SJCRH30 (cell line): ENCODE measurements at places on chromosomes 12 and 14. TPM values are rescaled to one million over a fixed set of nuclear protein-coding genes. Genes with fewer than 3 reads are reported as not detected.
A peak's percentile ranks its signal among the peaks of the same experiment; 100 is the strongest.

- H3K36me3 ChIP-seq = no peaks in the 10 kb centered on the region
- DNase-seq = no peak
- no peaks in the 10 kb centered on the region for H3K27me3 ChIP-seq
Observed at GRCh38 chr12:91978143-91978542, 167.5 kb downstream of the BTG1 start.

DNA sequence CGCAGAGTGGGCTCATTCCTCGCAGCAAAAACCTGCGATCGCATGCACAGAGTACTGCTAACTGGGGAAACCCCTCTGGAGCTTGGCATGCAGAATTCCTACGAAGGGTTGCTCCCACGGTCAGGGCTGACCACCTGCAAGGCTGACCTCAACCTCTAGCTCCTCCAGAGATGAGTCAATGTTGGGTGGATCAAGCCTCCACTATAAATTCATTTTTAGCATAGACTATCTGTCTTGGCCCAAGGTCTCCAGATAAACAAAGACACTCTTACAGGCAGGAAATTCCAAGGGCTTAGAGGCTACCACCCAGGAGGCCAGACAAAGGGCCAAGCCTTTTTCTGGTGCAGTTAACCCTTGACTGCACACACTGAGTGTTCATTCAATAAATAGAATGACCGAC is 296.5 kb downstream of the TMEM132D start:
- no peak overlapping the region for H3K4me3 ChIP-seq
- H3K36me3 ChIP-seq = no peaks in the 10 kb centered on the region

DNA sequence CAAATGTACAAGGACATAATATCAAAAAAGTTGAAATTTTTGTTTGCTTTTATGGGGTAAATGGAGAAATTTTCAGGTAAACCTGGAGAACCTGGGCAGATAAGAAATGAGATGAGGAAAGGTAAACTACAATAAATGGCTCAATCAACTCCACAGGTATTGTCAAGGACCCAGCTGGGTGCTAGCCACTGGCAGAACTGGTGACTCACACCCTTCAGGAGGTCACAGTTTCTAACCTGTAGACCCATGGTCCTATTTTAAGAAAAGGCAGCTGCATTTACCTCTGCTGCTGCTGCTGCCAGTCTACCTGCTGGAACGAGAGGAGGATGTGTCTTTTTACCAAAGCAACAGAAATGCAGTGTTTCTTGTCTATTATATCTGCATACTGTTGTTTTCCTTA is 226.6 kb downstream of the ALG10B start:
- no peak for DNase-seq
- H3K4me3 ChIP-seq = no peak overlapping the region
- no peaks in the 10 kb centered on the region for H3K4me1 ChIP-seq
- no peak overlapping the region for H3K27ac ChIP-seq
- H3K36me3 ChIP-seq = no peaks in the 10 kb centered on the region

GRCh38 chr12:85076688-85077430 is 40.7 kb downstream of the LRRIQ1 start:
- peaks cover 17% of the 10 kb centered on the region for H3K4me1 ChIP-seq
- peak overlapping the region; percentile 28; the same call in 1 of the 2 replicates for H3K27ac ChIP-seq
- H3K27me3 ChIP-seq = no peaks in the 10 kb centered on the region
- H3K36me3 ChIP-seq = no peaks in the 10 kb centered on the region
- DNase-seq = peak; percentile 44

DNA sequence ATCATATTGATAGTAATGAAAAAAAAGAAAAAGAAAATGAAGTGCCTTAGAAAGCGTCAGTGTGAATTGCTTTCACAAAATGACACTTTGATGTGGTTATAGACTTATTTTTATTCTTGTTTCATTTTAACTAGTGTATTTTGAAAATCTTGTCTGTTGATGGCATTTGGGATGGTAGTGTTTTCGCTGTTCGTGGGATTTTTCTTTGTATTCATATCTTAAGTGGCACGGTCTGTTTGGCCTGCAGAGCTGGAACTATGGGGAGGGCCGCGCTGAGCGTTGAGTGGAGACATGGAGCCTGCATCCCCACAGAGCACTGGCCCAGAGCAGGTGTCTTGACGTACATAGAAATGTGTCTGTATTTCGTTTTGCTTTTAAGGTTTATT is 61.6 kb downstream of the WDR20 start:
- H3K36me3 ChIP-seq = peaks cover 18% of the 10 kb centered on the region
- H3K27me3 ChIP-seq = no peaks in the 10 kb centered on the region

GRCh38 chr14:51616256-51616655 is 35.5 kb upstream of the FRMD6 start:
- H3K4me3 ChIP-seq = no peak overlapping the region
- H3K27me3 ChIP-seq = no peaks in the 10 kb centered on the region
- peak; percentile 43 for DNase-seq
- H3K36me3 ChIP-seq = no peaks in the 10 kb centered on the region

DNA sequence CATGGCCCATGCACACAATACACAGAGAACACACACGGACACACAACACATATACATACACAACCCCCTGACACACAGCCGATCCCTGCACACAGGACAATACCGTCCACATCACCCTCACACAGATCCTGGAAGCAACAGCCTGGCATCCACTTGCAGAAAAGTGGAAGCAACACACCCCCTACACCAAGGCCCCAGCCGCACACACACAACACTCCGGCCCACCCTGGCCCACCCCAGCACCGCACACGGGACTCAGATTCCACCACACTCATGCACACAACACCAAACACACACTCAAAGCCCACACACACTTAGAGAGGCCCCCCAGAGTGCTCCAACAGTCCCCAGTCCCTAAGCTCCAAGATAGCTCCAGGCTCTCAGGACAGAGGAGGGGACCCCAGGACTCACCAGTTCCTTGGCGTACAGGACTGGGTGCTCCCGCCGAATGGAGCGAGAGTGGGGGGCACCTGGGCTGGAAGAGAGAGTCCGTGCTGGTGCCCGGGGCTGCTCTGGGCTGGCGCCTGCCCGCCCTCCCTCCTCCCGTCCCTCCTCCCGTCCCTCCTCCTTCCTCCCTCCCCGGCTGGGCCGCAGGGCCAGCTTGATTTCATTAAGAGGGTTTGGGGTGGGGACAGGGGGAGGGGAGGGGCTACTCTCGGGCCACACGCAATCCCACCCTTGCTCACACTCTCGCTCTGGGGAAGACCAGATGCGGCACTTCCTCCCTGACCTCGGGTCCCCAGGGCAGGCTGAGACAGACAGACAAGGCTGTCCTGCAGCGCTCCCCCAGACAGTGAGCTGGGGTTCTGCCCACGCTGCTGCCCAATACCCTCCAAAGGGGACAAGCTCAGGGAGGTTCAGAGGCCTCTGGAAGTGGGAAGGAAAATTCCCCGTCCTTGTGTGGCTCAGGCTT is at the start of gene TMEM119:
TMEM119 (minus strand) TSS at position 526 of the 913 bp plus-strand sequence. CDS start 5,701 bp downstream, outside the sequence.
- H3K36me3 ChIP-seq = no peaks in the 10 kb centered on the region
- peaks cover 15% of the 10 kb centered on the region; the same call in 1 of the 2 replicates for H3K4me1 ChIP-seq
- no peaks in the 10 kb centered on the region for H3K27me3 ChIP-seq
- H3K27ac ChIP-seq = peak within 1 kb of the TSS; percentile 6; the same call in 1 of the 2 replicates

DNA sequence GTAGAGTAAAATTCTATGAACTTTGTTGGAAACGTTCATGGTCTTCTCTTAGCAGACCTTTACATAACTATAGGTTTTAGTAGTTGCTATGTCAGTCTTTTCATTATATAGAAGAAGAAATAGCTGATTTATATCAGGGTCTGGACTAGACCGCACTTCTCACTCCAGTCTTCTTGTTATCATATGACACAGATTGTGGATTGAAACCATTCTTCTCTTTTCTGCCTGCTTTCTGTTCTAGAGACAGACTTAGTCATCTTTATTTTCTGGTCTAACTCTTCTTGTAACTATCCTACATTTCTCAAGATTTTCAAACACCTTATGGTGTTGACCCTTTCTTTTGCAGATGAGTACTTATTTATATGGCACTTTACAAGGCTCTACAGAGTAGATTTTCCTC is 55.7 kb downstream of the PCNX1 start:
- H3K4me1 ChIP-seq = no peaks in the 10 kb centered on the region
- no peaks in the 10 kb centered on the region for H3K27me3 ChIP-seq
- peaks cover 5% of the 10 kb centered on the region; the same call in 1 of the 2 replicates for H3K36me3 ChIP-seq
- H3K4me3 ChIP-seq = no peak overlapping the region
- DNase-seq = no peak

- H3K27me3 ChIP-seq = no peaks in the 10 kb centered on the region
- no peak for DNase-seq
- H3K27ac ChIP-seq = no peak overlapping the region
- H3K36me3 ChIP-seq = no peaks in the 10 kb centered on the region
Observed at GRCh38 chr14:51548187-51548586, 103.5 kb upstream of the FRMD6 start.

DNA sequence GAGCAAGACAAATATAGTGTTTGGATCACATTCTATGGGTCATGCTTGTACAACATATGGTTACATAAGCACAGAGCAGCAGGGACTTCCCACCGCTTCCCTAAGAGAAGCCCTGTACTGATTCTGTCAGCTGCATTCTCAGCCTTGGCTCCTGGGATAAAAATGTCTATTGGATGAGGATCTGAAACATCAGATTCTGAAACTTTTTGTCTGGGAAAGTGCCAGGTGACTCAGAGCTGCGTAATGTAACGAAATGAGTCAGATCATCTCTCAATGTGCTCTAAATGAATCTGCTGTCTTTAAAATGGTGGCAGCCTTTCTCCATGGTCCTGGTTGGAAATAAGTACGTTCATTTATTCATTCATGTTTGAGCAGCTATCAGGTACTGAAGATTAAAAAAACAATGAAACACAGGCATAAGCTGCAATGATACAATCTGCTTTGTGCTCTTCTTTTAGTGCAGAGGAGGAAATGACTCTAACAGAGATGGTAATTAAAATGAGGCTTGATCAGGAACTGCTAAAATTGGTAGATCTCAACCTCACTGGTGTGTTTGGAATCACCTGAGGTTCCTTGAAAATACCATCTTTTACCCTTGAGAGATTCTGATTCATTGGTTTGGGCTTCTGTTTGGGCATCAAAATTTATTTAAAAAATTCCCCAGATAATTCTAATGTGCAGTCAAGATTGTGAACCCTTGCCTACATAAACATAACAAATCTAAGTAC is 99.1 kb upstream of the NAP1L1 start:
- no peak overlapping the region for H3K4me3 ChIP-seq
- no peaks in the 10 kb centered on the region for H3K36me3 ChIP-seq
- H3K27me3 ChIP-seq = no peaks in the 10 kb centered on the region
- H3K27ac ChIP-seq = no peak overlapping the region

DNA sequence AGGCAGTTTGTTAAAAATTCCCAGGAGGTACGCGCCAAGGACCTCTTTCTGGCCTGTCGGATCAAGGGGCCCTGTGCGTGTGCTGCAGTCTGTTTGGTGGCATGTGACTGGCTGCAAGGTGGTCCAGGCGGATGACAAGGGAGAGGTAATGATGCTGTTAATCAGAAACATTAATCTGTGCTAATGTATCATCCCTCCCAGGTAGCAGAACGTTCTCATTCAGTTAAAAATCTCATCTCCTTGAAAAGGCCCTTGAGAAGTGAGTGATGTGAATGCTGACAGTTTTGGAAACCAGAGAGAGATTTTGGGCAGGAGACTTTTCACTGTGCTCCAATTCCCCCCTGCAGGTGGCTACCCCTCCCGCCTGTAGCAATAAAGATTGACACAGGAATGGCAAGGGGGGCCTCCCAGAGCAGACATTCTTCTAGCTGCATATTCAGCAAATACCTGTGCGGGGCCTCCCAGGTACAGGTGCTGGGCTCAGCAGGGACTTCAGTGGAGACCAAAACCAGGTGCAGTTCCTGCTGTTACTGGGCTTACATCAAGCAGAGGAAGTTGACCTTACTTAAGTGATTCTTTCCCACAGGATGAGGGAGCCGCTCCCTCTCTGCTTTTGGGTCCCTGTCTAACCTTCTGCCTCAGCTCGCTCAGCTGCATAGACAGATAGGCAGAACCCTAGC is 364.8 kb downstream of the CACNA1C start:
- H3K4me1 ChIP-seq = no peaks in the 10 kb centered on the region
- no peak overlapping the region for H3K4me3 ChIP-seq
- no peak for DNase-seq
- no peaks in the 10 kb centered on the region for H3K36me3 ChIP-seq
- peaks cover 50% of the 10 kb centered on the region for H3K27me3 ChIP-seq

- DNase-seq = no peak
- H3K27ac ChIP-seq = no peak overlapping the region
- peaks cover 8% of the 10 kb centered on the region for H3K4me1 ChIP-seq
- H3K4me3 ChIP-seq = no peak overlapping the region
- H3K27me3 ChIP-seq = no peaks in the 10 kb centered on the region
Observed at GRCh38 chr14:54864526-54864925, 38.1 kb downstream of the GCH1 start.

- no peak overlapping the region for H3K27ac ChIP-seq
- peaks cover 48% of the 10 kb centered on the region for H3K36me3 ChIP-seq
- no peaks in the 10 kb centered on the region for H3K4me1 ChIP-seq
- no peak for DNase-seq
- H3K4me3 ChIP-seq = no peak overlapping the region
Observed at GRCh38 chr14:105439710-105440553, 20.3 kb downstream of the MTA1 start.

- no peaks in the 10 kb centered on the region for H3K27me3 ChIP-seq
- no peak overlapping the region for H3K4me3 ChIP-seq
- no peak for DNase-seq
Observed at GRCh38 chr12:104662203-104662602, 205.5 kb downstream of the CHST11 start.

DNA sequence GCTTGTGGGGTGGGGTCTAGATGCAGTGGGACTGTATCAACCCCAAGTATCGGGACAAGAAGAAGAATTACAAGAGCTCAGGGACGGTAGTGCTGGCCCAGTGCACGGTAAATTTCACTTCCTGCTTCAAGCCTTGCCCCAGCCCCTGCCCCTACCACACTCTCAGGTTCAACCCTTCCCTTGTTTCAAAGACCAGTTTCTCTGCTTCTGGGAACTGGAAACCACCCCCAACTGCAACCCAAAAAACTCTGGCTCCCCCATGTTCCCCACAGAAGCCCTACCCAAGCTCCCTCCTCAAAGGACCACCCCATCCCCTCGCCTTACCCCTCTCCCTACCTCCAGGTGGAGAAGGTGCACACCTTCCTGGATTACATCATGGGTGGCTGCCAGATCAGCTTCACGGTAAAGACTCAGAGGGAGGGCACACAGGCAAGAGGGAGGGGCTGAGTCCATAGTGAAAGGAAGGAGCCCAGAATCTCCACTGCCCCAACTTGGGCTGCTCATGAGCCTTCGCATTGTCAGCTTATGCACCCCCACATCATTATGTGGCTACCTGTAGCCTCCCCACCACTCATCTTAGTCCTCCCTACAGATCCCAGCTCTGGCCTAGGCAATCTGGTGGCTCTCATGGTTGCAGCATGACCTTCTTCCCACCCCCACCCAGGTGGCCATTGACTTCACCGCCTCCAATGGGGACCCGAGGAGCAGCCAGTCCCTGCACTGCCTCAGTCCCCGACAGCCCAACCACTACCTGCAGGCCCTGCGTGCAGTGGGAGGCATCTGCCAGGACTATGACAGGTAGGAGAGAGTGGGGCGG is 4.3 kb downstream of the CPNE6 start:
- H3K36me3 ChIP-seq = no peaks in the 10 kb centered on the region
- DNase-seq = no peak
- H3K4me1 ChIP-seq = no peaks in the 10 kb centered on the region
- no peak overlapping the region for H3K4me3 ChIP-seq

The OR4E2 gene
- not detected in 2 replicates for total RNA-seq

The SERPINA5 gene
- 0.14 and 0.48 TPM in 2 replicates for total RNA-seq

The B4GALNT3 gene
- total RNA-seq = 29.5 and 33.0 TPM in 2 replicates

The EIF4B gene
- 505 and 541 TPM in 2 replicates for total RNA-seq

The IRAK3 gene
- total RNA-seq = 49.8 and 57.3 TPM in 2 replicates

The CEP170B gene
- total RNA-seq = 0.08 and 0.12 TPM in 2 replicates

The KCNC2 gene
- total RNA-seq = not detected in 2 replicates

The FGF6 gene
- not detected in 2 replicates for total RNA-seq

The NGB gene
- not detected in 2 replicates for total RNA-seq
